Hematopoietic multipotent progenitor cell treated with erythropoietin and hydrocortisone succinate and interleukin-3 and kit ligand, for 17 days (in vitro differentiated cells): ENCODE measurements at places on chromosomes 5 and 9.
A peak's percentile ranks its signal among the peaks of the same experiment; 100 is the strongest.

DNA sequence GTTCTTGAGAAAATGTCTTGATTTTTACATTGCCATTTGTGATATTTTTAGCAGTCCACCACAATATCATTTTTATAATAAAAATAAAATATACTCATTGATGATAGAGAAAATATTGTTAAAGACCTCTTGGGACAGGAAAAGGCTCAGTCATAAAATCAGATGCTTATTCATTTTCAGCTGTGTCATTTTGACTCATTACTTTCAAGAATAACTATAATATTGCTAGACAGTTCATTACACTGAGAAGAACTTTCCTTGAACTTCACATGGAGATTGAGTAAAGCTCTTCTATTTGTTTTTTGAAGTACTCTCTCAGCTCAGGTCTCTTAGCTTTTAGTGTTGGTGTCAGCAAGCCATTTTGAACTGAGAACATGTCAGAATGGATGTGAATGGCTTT, 8.5 kb upstream of the MEIKIN start:
- DNase-seq, result no peak

DNA sequence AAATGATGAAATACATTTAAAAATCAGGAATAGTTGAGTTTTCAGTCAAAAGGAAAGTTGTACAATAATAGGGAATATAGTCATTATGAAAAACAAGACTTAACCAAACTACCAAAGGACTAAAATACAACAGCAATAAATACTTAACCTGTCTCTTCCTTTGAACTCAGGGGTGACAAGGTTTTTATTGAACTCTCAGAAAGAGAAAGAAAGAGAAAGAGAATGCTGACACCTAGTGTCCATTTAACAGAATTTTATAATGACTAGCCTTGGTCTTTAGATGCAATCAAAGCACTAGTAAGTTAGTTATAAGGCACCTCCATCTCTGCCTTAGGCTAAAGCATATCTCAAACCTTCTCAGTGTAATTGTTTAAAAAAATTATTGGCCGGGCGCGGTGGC, 47.5 kb downstream of the UIMC1 start:
- DNase-seq, result peak; percentile 68

GRCh38 chr5:26339576-26339975, 698.8 kb downstream of the CDH9 start:
- no peak for DNase-seq

DNA sequence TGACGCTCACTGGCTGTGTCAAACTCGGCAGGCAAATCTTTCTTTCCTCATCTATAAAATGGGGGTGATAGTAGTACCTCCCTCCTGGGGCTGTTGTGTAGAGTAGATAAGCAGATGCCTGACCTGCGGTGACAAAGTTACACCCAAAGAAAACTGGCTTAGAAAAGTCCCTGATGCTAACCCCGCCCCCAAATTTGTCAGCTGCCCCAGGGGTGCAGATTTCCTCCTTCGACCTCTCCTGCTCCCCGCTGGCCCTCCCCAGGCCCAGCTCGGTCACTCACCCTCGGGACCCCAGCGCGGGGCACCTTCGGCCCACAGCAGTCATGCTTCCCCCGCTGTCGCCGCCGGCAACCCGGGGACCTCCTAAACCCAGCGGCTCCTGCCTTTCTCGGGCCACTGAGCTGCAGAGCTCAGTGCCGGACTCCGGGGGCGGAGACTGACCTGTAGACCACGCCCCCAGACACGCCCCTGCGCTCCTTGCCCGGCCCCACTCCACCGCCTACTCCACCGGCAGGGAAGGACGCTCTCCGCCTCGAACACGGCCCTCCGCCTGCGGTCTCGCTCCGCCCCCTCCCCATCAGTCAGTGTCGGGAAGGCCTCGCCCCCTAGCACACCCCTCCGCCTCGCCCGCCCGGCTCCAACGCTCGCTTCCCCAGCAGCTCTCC, 7.4 kb downstream of the SH2D3C start:
- DNase-seq, result peak; percentile 92

GRCh38 chr5:151204051-151204450, 19.8 kb downstream of the CCDC69 start:
- DNase-seq, result no peak

- no peak for DNase-seq
These were observed 146.5 kb downstream of the UNC13B start for GRCh38 chr9:35308316-35308715.

GRCh38 chr5:107724642-107725041, 53.9 kb upstream of the EFNA5 start:
- DNase-seq, result no peak

- DNase-seq, result no peak
These were observed 112.8 kb upstream of the ICE1 start for GRCh38 chr5:5309645-5310044.

DNA sequence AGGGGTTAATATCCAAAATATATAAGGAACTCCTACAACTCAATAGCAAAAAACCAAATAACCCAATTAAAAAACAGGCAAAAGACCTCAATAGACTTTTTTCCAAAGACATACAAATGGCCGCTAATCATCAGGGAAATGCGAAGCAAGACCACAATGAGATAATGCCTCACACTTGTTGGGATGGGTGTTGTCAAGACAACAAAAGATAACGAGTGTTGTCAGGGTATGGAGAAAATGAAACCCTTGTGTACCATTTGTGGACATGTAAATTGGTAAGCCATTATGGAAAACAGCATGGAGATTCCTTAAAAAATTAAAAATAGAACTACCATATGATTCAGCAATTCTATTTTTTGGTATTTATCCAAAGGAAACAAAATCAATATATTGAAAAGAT, 620.2 kb downstream of the ACTL7B start:
- no peak for DNase-seq

DNA sequence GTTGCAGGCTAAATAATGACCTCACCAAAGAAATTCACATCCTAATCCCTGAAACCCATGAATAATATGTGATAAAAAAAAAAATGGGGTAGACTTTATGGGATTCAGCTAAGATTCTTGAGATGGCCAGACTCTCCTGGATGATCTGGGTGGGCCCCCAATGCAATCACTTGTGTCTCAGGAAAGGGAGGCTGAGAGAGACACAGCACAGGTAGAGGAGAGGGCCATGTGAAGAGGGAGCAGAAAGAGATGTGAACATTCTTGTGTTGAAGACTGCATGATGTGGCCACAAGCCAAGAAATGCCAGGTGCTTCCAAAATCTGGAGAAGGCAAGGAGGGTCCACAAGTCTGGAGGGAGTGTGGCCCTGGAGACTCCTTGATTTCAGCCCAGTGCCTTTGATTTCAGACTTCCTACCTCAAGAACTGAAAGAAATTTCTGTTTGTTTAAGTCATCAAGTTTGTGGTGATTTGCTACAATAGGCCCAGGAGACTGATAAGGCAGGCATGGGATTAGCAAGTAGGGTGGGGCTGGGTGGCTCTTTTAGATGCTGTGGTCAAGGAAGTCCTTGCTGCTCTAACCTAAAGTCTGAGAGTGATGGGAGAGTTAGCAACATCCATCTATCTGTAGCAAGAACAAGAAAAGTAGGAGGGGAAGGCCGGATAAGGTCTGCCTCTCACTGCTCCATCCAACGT, 86.6 kb upstream of the FAM120A start:
- no peak for DNase-seq

DNA sequence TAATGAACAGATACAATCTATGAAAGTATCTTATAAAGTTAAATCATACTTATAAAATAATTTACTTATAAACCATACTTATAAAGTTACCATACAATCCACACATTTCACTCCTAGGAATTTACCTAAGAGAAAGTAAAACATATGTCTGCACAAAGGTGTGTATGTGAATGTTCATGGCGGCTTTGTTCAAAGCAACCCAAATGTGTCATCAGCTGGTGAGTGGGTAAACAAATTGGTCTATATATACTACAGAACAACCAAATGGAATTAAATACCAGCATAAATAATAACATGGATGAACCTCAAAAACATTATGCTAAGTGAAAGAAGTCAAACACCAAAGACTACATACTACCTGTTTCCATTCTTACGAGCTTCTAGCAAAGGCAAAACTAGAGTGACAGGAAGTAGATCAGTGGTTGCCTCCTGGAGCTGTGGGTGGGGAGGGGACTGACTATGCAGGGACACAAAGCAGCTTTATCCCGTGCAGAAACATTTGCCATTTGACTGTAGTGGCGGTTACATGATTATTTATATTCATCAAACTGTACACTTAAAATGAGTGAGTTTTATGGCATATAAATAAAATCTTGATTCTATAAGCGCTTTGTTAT, 10.6 kb downstream of the TRAF1 start:
- no peak for DNase-seq

GRCh38 chr5:600886-601541, 11.1 kb upstream of the CEP72 start:
- no peak for DNase-seq

DNA sequence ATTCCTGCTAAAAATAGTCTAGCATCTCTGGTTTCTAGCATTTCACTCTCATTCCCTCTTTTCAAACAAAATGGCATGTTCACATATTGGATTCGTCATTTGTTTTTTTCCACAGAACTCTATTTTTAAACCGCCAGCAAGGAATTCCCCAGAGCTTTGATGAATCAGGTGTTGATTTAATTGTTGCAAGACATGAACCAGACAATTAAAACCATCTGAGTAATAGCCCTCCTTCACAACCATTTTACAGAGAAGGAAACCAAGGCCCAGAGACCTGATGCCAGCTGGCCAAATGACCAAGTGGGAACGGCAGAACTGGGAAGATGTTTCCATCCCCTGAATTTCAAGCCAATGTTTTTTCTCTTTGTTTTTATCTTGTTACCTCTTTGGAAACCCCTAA, 167.0 kb downstream of the CAAP1 start:
- no peak for DNase-seq

- no peak for DNase-seq
These were observed 116.9 kb downstream of the ARRDC3 start for GRCh38 chr5:91266184-91266705.

DNA sequence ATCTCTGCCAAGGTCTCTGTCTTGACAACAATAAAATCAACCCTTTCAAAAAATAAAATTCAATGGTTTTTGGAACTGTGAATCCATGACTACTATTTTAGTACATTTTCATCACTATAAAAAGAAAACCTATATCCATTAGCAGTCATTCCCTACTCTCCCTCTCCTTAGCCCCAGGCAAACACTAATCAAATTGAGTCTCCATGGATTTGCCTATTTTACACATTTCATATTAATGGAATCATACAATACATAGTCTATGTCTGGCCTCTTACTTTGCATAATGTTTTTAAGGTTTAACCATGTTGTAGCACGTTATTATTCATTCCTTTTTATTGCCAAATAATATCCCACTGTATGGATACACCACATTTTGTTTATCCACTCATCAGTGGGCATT, 24.1 kb downstream of the RIGI start:
- DNase-seq, result no peak

DNA sequence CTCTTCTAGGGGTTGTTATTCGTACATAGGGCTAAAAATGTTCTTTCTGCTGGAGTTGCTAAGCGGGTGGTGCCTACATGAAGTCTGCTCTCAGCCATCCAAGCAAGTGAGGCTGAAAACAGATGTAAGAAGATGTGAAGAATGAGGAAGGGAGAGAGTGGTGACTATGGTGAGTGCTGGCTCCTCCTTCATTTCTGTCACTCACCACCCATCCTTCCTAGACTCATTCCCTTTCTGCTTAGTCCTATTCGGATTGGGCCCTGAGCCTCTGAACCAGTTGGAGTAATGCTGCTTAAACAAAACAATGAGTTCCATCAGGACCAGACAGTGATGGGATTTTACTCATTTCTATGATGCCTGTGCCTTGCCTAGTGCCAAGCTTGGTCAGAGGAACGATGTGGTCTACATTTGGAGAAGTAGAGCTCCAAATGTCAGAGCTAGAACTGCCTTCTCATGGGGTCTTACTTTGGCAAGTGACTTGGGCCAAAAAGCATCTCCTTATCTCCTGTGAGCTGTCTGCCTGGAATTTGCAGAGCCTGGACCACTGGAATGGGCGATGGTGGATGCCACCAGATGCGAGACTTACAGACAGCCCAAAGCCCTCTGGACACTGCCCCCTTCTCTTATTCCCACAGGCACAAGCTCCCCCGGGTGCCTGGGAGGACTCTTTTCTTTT, 192.9 kb downstream of the FBXL7 start:
- DNase-seq, result no peak

DNA sequence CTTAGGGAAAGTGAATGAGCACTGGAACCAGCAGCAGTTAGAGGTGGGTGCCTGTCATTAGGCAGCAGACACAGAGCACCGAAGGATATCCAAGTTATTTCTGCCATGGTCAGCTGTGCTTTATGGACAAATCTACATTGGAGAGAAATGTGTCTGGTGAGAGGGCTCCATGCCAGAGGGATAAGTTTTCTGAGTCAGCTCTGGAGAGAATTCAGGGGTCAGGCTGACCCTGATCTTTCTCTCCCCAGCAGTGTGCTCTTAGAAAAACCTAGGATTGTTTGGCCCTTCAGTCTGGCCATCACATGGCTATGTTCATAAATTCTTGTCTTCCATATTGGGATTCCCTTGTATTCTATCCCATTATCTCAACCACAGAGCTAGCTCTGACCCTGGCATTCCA, 8.9 kb upstream of the IL17B start:
- no peak for DNase-seq

GRCh38 chr5:67249590-67249895, 52.9 kb upstream of the CD180 start:
- DNase-seq, result no peak

- no peak for DNase-seq
These were observed 150.1 kb downstream of the RNF180 start for GRCh38 chr5:64315778-64316177.
